B cell (primary cell): ENCODE measurements at places on chromosomes 7 and 10. TPM values are rescaled to one million over a fixed set of nuclear protein-coding genes. Genes with fewer than 3 reads are reported as not detected.

- H3K4me1 ChIP-seq, result no peaks in the 10 kb centered on the region
- no peak overlapping the region for H3K4me3 ChIP-seq
- H3K27me3 ChIP-seq, result no peaks in the 10 kb centered on the region
- no peak for DNase-seq
- H3K36me3 ChIP-seq, result no peaks in the 10 kb centered on the region
Measured at GRCh38 chr7:67723591-67723990, 727.0 kb downstream of the TYW1 start.

GRCh38 chr10:91513598-91514424 is 103.7 kb downstream of the HECTD2 start:
- no peak overlapping the region for H3K4me3 ChIP-seq
- H3K27me3 ChIP-seq, result no peaks in the 10 kb centered on the region
- no peaks in the 10 kb centered on the region for H3K4me1 ChIP-seq
- no peaks in the 10 kb centered on the region for H3K36me3 ChIP-seq
- no peak for DNase-seq

PRSS1 gene
- not detected in 2 replicates for total RNA-seq

- H3K27ac ChIP-seq, result no peak overlapping the region
- no peak overlapping the region for H3K4me3 ChIP-seq
- H3K36me3 ChIP-seq, result no peaks in the 10 kb centered on the region
- no peaks in the 10 kb centered on the region for H3K27me3 ChIP-seq
- no peaks in the 10 kb centered on the region for H3K4me1 ChIP-seq
- DNase-seq, result no peak
Measured at GRCh38 chr7:26437003-26437532, 145.4 kb downstream of the SNX10 start.

LHFPL3 gene
- total RNA-seq, result not detected in 2 replicates

- no peaks in the 10 kb centered on the region for H3K4me1 ChIP-seq
- H3K36me3 ChIP-seq, result no peaks in the 10 kb centered on the region
- DNase-seq, result no peak
- no peak overlapping the region for H3K27ac ChIP-seq
- no peaks in the 10 kb centered on the region for H3K27me3 ChIP-seq
Measured at GRCh38 chr7:104275900-104276299, 52.5 kb upstream of the LHFPL3 start.
